Left kidney (tissue), 8 donors: ENCODE measurements at places on chromosomes 13 and 19. TPM values are rescaled to one million over a fixed set of nuclear protein-coding genes. Genes with fewer than 3 reads are reported as not detected.

ZNF600 gene
- 9.2 TPM for polyA plus RNA-seq

SLAIN1 gene
- polyA plus RNA-seq, result 23.1 TPM

OR7C1 gene
- polyA plus RNA-seq, result 0.23 TPM

ZNF701 gene
- polyA plus RNA-seq, result 23.3 TPM

PSPN gene
- polyA plus RNA-seq, result 2.4 TPM

MIDN gene
- polyA plus RNA-seq, result 43.8 TPM

RFPL4A gene
- not detected for polyA plus RNA-seq

ZNF841 gene
- polyA plus RNA-seq, result 27.5 TPM

- no peak for DNase-seq
These were observed 98.2 kb downstream of the ZNF429 start for GRCh38 chr19:21603431-21604231.

DNA sequence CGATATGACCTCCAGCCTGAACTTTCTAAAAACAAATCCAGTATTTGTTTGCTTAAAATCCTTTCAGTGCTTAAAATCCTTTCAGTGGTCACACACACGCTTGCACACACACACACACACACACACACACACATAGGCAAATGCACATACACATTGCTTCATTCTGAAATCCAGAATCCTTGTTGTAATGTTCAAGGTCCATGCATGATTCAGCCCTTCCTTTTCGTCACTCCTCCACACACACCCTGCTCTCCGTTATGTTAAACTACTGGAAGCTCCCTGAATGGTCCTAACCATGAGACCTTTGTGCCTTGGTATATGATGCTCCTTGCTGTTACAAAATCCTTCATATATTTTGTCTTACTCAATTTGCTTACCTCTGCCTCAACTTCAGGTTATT lies 44.9 kb downstream of the SERTM1 start:
- no peak for DNase-seq

- no peak for DNase-seq
These were observed 17.5 kb upstream of the HTR2A start for GRCh38 chr13:46914341-46914740.

DNA sequence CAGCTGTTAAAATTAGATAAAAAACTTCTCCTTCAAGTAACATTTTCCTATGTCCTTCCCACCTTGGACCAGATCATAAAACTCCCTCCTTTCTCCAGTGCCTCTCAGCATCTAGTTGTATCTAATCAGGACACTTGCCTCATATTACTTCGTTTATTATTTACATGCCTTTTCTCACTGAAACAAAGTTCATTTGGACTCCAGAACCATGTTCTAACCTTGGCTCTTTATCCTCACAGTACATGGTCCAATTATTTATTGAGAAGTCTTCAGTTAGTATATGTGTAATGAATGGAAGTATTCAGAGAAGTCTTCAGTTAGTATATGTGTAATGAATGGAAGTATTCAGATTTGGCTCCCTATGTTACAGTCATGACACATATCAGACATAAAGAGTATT lies 342.7 kb downstream of the OXGR1 start:
- no peak for DNase-seq

- no peak for DNase-seq
These were observed 4.4 kb upstream of the PRX start for GRCh38 chr19:40417643-40417981.

DNA sequence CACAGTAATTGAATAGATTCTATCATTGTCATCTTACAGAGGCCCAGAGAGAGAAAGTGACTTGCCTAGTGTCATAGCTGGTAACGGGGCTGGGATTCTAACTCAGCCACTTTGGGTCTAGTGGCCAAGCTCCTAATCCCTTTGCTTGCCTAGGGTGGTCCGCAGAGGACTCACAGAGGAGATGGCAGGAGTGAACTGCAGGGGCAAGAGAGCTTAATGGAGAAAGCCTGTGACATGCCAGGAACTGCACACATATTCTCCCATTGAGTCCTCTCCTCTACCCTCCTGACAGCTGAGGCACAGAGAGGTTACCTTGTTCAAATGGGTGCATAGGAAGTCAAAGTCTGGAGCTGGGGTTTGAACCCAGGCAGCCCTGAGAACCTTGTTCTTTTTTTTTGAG lies 2.7 kb downstream of the LSR start:
- DNase-seq, result no peak

DNA sequence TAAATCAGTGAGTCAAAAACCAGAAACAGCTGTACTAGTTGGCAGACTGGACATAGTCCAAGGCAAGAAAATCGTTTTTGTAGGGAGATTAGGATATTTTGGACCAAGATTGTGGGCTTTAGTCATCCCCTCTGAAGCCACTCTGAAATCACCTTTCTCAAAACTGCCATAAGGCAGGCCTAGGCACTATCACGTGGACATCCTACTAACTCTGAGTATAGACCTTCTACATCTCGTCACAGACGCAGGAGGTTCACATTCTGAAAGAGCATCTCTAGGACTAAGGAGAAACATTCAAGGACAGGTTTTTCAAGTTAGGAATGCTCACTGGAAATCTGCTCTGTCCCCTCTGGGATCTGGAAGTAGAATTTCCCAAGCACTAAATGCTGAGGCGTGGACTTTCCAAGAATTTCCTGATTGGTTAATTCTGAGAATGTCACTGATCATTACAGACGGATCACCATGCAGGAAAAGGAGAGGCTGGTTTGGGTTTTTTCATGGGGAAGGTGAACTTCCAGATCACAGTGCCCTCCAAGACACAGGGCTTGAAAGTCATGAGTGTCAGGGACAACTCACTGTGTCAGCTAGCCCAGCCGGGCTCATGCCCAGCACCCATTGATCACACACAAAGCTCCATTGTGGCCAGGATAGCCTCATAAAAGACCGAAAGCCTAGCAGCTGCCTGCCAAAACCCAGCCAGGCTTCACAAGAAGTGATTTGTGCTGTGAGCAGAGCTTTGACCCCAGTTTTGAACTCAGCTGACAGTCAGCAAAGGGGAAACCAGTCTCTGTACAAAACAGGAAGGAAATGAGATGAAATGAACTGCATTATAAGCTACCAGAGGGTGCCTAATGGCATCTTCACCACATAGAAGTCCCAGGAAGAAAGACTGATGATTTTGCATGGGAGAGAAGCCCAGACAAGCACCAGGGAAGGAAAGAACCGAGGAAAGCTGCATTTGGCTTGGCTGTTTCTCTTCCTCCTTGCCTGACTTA lies 2.7 kb upstream of the RUBCNL start:
- peak; percentile 26 for DNase-seq

- no peak for DNase-seq
These were observed 51.8 kb downstream of the TSSK6 start for GRCh38 chr19:19463348-19464117.

GRCh38 chr13:59348617-59349016 lies 815.1 kb downstream of the DIAPH3 start:
- no peak for DNase-seq
